Stimulated activated CD8-positive, alpha-beta memory T cell treated with anti-CD3 and anti-CD28 coated beads, Interleukin-15, amount 100 ng/mL, for 1 hour (primary cell): ENCODE measurements at places on chromosomes 4 and X.

DNA sequence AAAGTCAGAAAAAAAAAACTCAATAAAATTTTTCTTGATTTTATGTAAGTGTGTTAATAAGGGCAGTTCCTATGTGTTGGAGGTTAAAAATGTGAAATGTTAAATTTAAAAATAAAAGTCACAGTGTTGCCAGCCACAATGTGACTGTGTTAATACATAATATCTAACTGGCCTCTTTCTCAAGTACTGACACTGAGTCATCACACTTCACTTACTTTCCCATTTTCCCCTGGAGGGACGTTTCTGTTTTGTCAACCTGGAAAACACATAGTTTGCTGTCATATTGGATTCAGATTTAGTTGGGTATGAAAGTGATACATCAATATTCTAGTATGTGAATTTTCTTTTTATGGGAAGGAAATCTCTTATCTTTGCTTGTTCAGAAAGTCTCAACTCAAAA is 46.4 kb downstream of the ARHGEF38 start:
- no peak for DNase-seq

DNA sequence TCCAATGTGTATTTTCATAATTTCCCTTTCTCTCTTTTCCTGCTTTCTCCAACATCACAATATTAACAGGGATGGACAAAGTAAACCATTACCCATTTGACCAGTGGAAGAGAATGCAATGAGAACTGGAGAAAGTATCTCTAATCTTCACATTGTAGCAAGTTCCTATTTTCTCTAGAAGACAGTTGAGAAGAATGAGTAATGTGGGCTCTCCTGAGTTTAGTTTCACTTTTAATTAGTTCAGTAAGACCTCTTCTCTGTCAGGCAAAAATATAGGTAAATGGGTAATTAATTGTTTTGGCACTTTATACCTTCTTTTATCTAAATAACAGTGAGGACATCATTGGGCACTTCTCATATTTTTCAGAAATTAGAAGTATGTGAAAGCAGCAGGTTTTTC is 602.0 kb downstream of the GLUD2 start:
- DNase-seq, result no peak

GRCh38 chrX:106780264-106780663 is 22.2 kb upstream of the TBC1D8B start:
- no peak for DNase-seq

- no peak for DNase-seq
Observed at GRCh38 chr4:17670423-17670822, 56.0 kb downstream of the MED28 start.

DNA sequence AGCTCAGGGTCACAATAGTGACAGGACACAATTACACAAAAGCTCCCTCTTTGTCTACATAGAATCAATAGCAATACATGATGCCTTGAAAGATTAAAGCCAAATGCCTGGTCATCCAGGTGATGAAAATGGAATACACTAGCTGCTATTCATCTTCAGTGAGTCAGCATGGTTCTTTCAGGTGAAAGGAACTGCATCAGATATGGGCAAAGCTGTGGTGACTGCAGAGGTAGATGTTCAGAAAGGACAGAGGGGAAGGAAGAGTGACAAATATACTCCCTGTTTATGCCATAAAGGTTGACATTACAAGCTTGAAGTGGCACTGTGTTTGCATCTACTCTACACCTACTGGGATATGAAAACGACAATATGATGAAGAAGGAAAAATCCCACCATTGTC is 20.0 kb upstream of the FTHL17 start:
- no peak for DNase-seq

- no peak for DNase-seq
Observed at GRCh38 chr4:26878794-26879391, 18.3 kb downstream of the STIM2 start.

DNA sequence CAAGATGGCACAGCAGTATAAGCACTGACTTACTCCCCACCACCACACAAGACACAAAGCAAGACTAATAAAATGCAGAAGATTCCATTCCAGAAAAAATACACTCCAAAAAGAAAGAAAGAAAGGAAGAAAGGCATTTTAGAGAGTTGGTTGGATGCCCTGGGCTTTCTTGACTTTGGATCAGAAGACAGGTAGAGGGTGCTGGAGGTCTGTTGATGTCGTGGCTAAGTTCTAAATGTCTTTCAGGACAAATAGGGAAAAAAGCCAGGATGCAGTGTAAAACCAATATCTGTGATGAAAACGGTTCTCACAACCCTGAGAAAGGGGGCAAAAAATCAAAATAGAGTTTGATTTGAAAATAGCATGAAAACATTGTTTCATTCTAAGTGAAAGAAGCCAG is 555.2 kb upstream of the PRKX start:
- no peak for DNase-seq

GRCh38 chrX:52271206-52271605 is 86.5 kb downstream of the MAGED4 start:
- DNase-seq, result no peak

DNA sequence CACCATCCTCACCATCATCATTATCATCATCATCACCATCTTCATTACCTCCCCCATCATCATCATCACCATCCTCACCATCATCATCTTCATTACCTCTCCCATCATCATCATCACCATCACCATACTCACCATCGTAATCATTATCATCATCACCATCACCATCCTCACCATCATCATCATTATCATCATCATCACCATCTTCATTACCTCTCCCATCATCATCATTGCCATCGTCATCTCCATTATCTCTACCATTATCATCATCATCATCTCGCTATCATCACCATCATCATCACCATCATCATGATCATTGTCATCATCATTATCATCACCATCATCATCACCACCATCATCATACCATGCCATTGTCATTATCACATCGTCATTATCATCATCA is 362.9 kb downstream of the DHRSX start:
- no peak for DNase-seq

DNA sequence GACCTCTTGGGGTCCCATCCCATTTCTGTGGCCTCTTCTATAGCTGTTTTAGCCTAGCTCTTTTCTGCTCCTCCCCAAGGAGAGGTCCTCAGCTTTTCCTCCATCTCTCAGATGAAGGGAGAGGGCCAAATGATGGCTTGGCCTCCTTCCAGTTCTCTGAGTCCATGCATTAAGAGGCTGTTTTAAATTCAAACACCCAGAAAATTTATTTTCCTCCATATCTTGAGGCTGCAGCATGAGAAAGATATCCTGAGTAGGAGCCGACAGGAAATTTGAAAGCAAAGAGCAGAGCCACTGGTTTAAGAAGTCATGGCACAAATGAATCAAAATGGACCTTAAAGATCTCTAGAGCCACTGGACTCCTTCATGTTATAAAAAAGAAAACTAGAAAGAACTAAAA is 558.8 kb downstream of the MID1IP1 start:
- no peak for DNase-seq

GRCh38 chr4:3802571-3803474 is 36.6 kb downstream of the ADRA2C start:
- no peak for DNase-seq
